Choroid plexus epithelial cell (primary cell): ENCODE measurements at places on chromosomes 11 and 22.

DNA sequence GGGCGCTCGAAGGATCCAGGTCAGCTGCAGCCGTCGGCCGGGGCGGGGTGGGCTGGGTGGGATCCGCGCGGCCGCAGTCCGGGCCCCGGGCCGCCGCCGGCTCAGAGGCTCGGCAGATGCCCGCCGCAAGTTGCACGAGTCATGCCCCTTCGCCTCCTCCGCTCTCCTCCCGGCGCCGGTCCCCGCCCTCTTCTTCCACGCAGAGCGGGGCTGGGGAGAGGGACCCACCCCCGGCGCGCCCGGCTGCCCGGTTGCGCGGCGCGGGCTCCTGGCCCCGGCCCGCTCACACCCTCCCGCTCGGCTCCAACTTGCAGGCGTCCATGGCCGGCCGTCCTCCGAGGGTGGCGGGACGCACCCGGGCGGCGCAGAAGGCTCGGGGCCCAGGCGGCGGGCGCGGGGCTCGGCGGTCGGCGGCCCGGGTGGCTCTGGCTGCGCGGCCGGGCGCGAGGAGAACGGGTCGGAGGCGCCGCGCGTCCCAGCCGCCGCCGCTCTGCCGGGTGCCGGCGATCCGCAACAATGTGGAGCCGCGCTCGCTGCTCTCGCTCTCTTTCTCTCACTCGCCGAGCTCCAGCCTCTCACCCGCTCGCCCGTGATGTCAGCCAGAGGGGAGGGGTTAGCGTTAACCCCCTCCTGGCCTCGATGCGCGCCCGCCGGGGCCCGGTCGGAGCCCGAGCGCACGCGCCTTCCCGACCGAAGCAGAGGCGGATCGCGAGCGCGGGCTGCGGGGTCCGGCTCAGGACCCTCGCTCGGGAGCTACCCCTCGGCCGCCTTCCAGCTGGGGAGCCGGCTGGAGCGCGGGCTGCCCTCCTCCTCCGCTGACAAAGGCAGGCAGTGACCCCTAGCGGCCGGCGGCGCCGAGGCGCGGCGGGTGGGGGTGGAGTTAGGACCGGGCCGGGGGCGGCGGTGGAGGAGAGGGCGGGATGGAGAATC lies at the start of gene NECTIN1:
NECTIN1 (minus strand) TSS at position 550 of the 930 bp plus-strand sequence. CDS start 647 bp downstream, outside the sequence.
- DNase-seq, result peak; percentile 84

GRCh38 chr22:19862619-19863246 lies 8.1 kb upstream of the GNB1L start:
- DNase-seq, result no peak

GRCh38 chr22:39215426-39216142 lies 29.2 kb downstream of the PDGFB start:
- no peak for DNase-seq

DNA sequence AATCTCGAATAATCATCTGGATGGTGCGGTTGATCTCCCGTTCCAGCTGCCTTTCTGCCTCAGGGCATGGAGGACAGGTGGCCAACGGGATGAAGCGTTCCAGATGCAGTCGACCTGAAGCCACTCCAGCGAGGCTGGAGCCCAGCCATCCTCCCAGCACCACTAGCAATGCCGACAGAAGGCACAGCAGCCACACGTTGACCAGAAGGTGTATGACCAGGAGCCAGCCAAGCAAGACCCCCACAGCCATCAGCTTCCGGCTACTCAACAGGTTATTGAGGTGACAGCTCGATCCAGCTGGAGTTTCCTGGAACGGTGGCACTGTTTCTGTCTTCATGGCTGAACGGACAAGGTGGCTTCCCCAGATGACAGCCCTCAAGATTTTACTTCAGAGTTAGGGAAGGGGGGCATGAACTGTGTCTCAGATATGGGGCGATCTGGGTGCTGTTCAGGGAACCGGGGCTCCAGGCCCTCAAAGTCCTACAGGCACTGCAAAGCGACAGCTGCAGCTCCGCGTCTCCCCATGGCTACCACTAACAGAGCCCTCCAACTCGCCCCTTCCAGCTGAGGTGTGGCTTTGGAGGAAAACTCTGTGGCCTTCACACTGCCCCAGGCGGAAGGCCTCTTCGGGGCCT lies 559 bp downstream of the SNX19 start:
- no peak for DNase-seq

DNA sequence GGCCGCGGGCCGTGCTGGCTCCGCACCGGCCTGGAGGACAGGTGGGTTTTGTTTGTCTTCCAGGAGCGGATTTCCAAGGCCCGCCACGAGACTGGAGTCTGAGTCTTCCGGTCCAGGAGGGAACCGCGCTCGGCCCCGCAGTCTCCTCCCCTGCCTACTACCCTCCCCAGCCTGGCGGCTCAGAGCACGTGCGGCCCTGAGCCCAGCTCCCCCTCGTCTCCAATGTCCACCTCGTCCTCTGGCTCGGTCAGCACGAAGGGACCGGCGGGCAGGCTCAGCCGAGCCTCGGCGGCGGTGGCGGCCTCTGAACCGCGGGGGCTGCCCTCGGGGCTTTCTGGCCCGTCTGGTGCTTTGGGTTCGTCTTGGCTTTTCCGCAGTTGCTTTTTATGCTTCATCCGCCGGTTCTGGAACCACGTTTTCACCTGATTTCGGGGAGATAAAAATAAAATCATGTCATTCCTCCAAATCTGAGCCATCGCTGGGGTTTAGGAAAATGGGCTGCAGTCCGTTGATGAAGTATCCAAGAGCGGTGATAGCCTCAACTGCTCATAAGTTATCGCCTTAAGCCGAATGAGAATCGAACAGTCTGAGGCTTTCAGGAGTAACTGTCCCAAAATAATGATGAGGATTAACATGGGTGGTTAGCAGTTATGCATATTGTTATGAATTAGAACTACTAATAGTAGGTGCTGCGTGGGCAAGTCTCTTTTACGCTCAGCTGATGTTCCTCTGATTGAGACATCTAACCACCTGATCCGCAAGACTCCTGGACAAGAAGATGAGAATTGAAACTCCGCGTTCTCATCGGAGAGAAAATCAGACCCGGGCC lies 4.0 kb downstream of the BSX start:
- no peak for DNase-seq
